ENCODE measurements at places on chromosomes 5 and 9.
A peak's percentile ranks its signal among the peaks of the same experiment; 100 is the strongest.

DNA sequence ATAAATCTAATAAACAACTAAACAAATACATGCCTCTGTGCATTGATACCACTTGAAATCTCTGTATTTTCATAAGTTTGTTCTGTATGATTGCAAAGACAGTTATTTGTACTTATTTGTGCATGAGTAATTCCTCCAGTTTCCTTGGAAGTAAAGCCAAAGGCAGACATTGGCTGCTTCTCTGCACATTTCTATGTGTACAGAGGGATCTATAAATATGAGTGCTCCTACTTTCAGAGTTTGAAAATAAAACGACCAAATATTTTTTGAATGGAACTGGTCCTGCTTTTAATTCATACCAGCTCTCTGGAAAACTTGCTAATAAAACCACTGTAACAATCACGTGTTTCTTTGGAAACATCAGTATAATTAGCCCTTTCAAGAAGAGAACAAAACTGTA is 306.5 kb downstream of the MAN2A1 start:
- no peak for DNase-seq

GRCh38 chr5:4570047-4570995 is 569.8 kb upstream of the ADAMTS16 start:
- no peak for DNase-seq

- DNase-seq = no peak
Measured at GRCh38 chr9:71858812-71859211, 52.2 kb downstream of the ABHD17B start.

GRCh38 chr5:95148453-95148852 is 136.4 kb downstream of the MCTP1 start:
- DNase-seq = no peak

GRCh38 chr9:130421154-130421801 is 23.5 kb upstream of the ASS1 start:
- no peak for DNase-seq

GRCh38 chr9:132366481-132366880 is 11.7 kb upstream of the SETX start:
- no peak for DNase-seq

- DNase-seq = no peak
Measured at GRCh38 chr9:73573235-73573634, 421.6 kb downstream of the ANXA1 start.

DNA sequence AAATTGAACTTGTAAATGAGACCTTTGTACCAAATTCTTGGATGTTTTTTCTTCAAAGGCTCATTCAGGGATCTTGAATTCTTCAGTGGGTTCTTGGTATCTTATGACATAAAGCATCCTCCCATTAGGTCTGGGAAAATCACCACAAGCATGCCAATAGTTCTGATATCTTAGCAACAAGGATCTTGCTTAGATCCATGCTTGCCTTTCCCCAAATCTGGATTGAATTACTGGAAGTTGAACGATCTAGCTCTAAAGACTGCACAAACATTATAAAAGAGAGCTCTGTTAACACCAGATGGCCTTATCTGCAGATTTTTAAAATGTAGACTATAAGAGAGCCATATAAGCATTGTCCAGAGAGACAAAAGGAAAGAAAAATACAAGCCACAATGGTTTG is 266.3 kb downstream of the RAB3C start:
- no peak for DNase-seq

DNA sequence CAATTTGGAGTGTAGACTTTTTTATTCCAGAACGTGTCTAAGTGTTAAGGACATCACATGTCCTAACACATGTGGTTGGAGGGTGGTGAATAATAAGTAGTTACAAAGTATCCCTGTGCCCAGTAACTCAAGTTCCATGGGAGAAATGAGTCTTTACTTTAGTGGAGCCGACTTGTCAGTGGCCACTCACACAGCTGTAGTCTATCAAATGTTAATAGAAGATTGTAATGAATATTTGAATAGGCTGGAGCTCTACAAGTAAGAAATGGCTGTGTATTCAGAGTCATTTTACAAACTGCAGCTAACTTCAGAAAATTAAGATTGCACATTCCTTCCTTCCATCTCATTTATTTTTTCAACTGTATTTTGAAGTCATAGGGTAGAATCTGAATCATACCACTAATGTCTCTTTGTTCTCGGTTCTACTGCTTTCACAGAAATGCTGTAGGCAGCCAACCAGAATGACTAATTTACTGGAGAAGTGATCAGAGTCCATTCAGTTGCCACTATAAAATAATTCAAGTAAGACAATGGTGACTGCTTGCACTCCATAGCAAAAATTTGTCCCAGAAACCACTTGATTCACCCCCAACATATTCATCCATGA is 394.8 kb downstream of the NR2F1-AS1 start:
- DNase-seq = no peak

- DNase-seq = no peak
Measured at GRCh38 chr5:61746831-61747575, 414.9 kb downstream of the ZSWIM6 start.

- DNase-seq = no peak
Measured at GRCh38 chr5:16547200-16547842, 69.5 kb downstream of the RETREG1 start.

- no peak for DNase-seq
Measured at GRCh38 chr5:151222790-151223446, 974 bp downstream of the CCDC69 start.

- DNase-seq = peak; percentile 68
Measured at GRCh38 chr9:35954942-35955546, 2.9 kb downstream of the OR2S2 start.

GRCh38 chr5:53170746-53171349 is 61.3 kb upstream of the MOCS2 start:
- no peak for DNase-seq

GRCh38 chr5:74382987-74383593 is 257.4 kb downstream of the ENC1 start:
- DNase-seq = no peak

DNA sequence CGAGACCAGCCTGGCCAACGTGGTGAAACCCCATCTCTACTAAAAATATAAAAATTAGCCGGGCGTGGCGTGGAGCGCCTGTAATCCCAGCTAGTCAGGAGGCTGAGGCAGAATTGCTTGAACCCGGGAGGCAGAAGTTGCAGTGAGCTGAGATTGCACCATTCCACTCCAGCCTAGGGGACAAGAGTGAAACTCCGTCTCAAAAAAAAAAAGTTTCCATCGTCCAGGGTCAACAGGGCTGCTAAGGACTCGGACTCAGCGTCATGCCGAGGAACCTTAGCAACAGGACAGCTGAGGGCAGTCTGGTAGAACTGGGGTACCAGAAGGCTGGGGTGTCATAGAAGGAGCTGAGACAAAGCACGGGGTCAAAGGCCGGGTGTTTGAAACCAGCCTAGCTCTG is 21.7 kb downstream of the FAM78A start:
- DNase-seq = no peak

- DNase-seq = no peak
Measured at GRCh38 chr5:133234273-133234672, 182.5 kb downstream of the HSPA4 start.

DNA sequence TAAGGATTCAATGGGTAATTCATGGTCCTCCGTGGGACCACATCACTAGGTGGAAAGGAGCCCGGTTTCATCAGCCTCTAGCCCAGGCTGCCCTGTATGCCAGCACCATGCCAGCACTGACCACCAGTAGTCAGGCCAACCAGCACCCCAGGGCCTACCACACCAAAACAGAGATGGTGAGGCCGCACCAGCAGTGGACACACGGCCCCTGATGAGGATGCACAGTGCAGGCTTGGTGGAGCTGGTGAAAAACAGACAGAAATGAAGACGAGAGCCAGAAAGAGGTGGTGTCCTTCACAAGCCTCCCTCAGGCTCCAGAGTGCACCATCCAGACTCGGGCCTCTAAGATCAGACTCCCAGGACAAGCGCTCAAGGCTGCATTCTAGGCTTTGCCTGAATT is 128.2 kb downstream of the MED10 start:
- DNase-seq = no peak

DNA sequence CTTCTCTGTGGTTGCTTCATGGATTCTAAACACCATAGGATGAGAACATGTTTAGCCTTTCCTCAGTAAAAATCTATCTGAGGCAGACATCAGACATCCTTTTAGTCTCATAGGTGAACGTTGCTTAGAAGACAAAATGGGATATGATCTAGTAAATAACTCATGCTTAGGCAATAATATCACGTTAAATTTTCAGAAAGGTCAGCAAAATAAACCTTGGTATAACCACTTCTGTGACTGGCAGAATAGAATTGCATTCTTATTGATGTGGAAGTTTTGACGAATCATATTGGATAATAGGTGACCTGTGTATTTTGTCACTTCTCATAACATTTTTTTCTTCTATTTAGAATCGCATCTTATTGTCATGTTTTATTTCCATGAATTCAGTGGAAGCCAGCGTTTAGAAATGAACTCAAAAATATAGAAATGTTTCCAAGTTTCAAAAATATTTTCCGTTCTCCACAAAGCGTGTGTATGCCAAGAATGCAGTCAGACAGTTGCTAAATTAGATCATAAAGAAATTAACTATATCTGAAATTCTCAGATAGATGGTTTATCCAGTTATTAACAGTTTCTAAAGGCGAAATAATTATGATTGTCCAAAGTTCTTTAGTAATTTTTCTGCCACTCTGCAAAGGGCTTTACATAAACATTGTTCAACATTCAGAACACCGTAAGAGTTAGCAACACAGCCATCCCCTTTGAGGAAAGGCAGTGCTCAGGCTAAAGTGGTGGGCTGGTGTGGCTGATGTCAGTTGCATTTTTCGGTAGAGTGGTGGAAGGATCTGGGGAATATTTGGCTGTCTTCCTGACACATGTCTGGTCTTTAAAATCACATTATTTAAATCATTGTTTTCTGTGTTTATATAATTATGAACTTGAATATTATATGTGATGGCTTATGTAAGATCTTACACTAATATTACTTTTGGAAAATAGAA is 827.2 kb downstream of the MTRR start:
- no peak for DNase-seq

DNA sequence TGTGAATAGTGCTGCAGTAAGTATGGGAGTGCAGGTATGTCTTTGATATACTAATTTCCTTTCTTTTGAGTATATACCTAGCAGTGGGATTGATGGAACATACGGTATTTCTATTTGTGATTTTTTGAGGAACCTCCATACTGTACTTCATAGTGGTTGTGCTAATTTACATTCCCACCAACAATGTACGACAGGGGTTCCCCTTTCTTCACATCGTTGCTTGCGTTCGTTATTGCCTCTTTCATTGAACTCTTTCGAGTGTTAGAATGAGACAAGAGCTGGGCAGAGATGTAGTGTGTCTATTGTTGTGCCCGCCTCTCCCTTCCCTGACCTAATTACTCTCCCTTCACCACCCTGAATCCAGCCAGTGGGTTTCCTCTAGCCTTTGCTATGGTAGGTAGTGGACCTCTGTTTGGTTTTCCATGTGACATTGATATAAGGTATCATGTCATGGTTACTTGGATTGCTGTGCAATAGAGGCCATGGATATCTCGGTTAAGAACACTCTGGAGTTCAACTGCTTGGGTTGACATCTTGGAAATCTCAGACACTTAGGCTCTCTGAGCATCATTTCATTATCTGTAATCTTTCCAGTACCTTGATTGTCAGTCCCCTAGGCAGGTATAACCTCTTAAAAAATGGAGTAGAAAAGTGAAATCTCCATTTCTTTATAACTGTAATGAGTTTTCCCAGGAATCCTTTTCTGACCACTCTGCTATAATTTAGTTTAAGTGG is 19.5 kb downstream of the AOPEP start:
- DNase-seq = no peak

- DNase-seq = no peak
Measured at GRCh38 chr9:116605904-116606341, 81.2 kb upstream of the TRIM32 start.

- DNase-seq = no peak
Measured at GRCh38 chr9:93188426-93189368, 4.8 kb downstream of the WNK2 start.

- no peak for DNase-seq
Measured at GRCh38 chr5:44388321-44389089, 715 bp downstream of the FGF10 start.

GRCh38 chr9:102631559-102631958 is 363.6 kb upstream of the CYLC2 start:
- DNase-seq = no peak

- no peak for DNase-seq
Measured at GRCh38 chr5:179869101-179869500, 10.5 kb upstream of the MRNIP start.

DNA sequence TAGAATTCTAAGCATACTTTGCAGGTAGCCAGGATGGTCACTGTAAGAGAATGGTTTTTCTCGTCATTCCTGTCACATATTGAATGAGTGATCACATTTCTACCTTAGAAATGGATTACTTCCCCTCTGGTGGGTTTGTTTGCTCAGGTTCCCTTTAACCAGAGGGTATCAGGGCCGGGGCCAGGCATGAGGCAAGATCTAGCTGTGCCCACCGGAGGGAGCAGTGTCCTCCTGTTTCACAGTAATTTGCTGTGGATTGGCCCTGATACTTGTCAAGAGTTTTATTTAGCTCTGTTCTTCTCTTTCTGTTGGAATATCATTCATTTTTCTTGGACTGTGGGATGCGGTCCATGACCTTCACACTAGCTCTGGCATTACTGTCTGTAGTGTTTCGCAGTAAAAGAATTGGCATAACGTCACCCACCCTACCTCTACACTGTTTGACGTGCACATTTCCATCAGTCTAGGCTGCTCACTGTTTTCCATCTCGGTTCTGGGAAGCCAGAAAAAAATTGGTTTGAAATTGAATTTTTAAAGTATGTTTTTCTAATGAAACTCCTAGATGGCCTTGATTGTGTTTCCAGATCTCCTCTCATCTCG is 42.4 kb upstream of the ZBED3 start:
- DNase-seq = no peak

DNA sequence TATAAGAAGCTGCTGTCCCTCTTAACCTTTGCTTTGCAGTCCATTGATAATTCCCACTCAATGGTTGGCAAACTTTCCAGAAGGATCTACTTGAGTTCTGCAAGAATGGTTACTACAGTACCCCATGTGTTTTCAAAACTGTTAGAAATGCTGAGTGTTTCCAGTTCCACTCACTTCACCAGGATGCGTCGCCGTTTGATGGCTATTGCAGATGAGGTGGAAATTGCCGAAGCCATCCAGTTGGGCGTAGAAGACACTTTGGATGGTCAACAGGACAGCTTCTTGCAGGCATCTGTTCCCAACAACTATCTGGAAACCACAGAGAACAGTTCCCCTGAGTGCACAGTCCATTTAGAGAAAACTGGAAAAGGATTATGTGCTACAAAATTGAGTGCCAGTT is 27.8 kb upstream of the SETD9 start:
- no peak for DNase-seq

DNA sequence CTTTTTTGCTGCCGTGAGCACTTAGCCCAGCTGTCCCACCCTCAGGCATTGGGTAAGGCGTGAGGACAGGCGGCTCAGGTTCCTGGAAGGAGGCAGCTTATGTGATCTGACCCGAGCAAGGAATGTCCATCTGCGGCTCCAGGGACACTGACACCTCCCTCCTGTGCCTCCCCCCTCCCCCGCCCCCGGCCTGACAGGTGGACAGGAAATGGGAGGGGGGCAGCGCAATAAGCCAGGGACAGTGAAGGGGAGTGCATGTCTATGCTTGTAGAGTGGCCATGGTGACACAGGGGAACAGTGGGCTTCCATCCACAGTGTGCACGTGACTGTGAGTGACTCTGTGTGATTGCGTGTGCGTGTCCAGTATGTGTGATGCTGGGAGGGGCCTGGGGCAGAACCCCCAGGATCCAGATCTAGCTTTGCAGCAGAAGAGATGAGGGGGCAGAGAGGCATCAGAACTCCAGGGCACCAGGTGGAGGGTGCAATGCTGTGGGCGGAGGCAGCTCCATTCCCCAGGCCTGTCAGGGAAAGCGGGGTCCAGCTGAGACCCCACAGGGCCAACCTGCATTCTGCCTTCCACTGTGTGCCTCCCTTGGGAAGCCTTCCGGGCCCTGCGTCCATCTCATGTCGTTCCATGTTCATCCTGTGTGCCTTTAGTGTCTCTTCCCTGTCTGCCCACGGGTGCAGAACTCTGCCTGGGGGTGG is 30.5 kb downstream of the CNTFR start:
- no peak for DNase-seq

Measured in NCI-H1930 (cell line).